HL-60 (cell line): ENCODE measurements at places on chromosomes 12 and 14.
A peak's percentile ranks its signal among the peaks of the same experiment; 100 is the strongest.

DNA sequence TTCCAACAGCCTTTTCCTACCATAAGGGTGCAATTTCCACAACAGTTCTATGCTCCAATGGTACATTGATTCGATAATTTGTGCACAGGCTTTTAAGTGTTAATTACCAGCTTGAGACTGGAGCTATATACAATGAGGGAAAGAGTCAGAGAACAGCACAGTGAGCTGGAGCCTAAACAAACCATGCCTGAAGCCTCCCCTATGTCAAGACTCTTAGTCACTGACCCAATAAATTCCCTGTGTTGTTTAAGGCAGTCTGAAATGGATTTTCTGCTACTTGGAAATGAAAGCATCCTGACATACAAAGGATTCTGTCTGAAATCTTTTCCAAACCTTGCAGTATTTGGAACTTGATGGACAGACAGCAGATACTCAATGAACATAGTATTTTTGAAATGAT, 149.0 kb downstream of the EFCAB11 start:
- DNase-seq = no peak

DNA sequence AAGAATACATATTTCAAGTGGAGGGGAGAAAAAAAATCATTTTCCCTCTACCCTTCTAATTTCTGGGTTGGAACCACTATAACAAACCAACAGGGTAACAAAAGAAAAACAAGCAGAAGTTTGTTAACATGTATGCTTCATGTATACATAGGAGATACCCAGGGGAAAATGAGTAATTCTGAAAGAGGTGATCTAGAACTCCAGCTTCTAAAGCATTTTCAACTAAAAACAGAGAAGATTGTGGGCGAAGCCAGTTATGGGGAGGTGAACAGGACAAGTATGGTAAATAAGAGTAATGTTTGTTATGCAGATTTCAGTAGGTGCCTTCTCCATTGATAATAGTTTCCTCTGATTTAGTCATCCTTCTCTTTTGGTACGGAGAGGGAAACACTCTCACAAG, 16.7 kb downstream of the FNTB start:
- no peak for DNase-seq

DNA sequence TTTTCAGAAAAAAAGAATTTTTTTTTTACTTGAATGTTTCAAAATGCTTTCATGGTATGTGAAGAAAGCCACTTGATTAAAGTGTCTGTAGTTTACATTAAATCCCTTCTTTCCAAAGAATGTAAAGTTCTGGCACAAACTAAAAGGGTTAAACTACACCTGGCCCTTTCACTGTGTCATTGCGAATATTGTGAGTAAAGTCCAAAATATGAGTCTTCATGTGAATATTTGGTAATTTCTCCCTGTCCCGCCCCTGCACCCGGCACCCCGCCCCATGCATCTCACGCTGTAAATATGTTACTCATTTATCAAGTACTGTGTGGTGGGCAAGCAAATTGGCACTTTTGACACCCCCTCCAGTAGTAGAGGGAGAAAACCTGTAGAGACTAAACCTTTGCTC, 274.7 kb downstream of the TTC6 start:
- no peak for DNase-seq

- DNase-seq = no peak
Measured at GRCh38 chr12:80868576-80868975, 69.2 kb downstream of the LIN7A start.

DNA sequence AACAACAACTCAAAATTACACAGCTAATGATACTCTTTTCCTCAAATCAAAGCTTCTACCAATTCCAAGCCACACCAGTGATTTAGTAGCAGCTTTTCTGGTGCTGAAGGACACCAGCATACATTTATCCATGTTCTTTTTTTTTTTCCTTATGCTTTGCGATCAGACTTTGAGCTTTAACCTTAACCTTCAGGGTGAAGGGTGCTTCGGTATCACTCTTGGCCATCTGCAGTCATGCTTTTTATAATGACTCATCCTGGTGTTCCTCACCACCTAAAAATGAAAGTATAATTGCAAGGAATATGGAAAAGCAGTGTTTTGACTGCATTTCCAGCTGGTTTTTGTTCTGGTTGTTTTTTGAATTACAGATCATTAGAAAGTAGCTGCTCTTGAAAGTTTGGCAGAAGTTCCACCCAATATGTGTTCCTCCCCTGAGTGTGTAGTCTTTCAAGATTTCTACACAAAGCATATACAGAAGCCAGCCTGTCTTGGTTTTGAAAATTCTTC, 1.3 kb upstream of the SLC41A2 start:
- DNase-seq = no peak

DNA sequence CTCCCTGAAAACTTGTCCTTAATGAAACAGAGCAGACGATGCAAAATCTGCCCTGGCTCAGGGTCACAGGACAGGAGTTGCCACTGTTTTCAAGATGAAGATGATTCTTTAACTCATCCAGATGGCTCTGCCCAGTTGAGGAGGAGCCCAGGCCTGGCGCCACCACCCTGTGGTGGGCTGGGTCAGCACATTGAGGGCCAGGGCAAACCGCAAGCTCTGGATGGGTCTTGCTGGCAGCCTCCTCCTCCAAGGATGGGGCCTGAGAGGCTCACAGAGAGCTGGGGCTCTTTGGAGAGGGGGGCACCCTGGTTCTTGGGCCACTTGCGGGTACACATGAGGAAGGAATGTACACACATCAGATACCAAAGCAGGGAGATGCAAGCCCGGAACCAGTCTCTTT, 158.2 kb downstream of the NUAK1 start:
- DNase-seq = no peak

GRCh38 chr14:63186453-63186852, 17.8 kb upstream of the RHOJ start:
- DNase-seq = no peak

DNA sequence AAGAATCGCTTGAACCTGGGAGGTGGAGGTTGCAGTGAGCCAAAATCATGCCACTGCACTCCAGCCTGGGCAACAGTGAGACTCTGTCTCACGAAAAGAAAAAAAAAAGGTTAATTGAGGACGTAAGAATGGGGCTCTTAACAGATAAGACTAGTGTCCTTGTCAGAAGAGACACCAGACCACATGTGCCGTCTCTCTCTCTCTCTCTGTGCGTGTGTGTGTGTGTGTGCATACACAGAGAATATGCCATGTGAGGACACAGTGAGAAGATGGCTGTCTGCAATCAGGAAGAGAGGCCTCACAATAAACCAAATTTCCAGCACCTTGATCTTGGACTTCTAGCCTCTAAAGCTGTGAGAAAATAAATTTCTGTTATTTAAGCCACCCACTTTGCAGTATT, 11.7 kb upstream of the ERC1 start:
- DNase-seq = no peak

DNA sequence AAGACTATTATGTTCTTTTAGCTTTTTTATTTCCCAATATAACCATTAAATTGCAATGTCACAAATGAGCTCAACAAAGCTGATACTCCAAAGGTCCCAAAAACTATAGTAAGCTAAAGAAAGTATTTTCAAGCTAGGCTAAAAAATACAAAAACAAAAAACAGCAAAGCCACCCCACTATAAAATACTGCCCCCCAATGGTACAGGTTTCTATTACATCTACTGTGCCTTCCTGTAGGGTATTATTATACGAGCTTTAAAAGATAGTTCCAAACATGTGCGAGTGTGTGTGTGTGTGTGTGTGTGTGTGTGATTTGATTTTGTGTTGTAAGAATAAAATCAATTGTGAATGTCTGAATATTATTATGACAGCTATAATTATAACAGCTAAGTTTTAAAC, 1.1 kb downstream of the IFNG start:
- DNase-seq = no peak

GRCh38 chr12:48688836-48689235, 6.8 kb upstream of the KANSL2 start:
- DNase-seq = no peak

DNA sequence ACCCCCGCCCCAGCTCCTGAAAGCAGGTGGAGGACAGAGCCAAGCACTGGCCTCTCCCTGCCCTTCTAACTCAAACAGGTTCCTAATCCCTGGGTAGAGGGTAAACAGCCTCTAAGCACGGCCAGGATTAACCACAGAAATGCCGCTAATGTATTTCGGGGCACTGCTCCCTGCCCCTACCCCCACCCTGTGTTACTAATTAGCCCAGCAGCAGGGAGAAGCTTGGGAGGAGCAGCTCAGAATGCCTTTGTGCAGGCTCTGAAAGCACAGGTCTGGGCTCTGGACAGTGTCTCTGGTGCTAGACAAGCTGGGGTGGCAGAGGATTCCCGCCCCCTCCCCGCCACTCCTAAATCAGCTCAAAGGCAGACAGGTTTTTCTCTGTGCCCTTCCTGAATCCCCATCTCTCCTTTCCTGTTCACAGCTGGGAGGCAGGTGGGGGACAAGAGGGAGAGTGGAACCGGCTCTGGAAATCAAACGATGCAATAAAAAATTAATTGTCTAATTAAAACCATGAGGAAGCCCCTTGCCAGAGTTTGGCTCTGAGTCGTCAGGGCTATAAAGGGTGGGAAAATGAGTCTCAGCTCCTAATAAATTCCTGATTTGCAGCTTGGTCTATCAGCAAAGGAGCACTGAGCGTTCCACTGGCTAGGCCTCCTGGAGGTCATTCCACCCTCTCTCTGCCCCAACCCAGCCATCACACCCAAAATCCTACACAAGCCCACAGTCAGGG, 53.0 kb downstream of the SMUG1 start:
- DNase-seq = no peak

DNA sequence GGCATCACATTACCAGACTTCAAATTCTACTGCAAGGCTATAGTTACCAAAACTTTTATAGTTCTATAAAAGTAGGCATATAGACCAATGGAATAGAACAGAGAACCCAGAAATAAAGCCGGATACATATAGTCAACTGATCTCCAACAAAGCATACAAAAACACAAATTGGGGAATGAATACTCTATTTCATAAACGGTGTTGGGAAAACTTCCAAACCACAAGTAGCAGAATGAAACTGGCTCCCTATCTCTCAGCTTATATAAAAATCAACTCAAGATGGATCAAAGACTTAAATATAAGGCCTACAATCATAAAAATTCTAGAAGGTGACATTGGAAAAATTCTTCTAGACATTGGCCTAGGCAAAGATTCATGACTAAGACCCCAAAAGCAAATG, 187.9 kb upstream of the PLXNC1 start:
- no peak for DNase-seq

- no peak for DNase-seq
Measured at GRCh38 chr12:67804168-67804567, 155.6 kb downstream of the DYRK2 start.

DNA sequence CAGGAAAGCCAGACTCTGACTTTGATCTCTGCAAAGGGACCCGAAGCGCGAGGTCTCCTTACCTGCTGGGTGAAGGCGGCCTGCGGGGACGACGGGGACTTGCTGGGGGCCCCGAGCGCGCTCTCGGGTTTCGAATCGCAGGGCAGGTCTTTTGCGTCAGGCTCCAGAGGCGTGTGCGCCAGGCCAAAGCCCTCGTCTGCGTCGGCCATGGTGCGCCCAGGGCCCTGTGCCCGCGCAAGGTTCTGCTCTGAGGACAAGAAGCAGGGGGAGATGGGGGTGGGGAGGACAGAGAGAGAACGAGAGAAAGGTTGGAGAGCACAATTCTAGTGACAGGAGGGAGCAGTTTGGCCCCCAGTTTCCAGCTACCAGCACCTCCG, 2.3 kb downstream of the TBX5 start:
- no peak for DNase-seq

DNA sequence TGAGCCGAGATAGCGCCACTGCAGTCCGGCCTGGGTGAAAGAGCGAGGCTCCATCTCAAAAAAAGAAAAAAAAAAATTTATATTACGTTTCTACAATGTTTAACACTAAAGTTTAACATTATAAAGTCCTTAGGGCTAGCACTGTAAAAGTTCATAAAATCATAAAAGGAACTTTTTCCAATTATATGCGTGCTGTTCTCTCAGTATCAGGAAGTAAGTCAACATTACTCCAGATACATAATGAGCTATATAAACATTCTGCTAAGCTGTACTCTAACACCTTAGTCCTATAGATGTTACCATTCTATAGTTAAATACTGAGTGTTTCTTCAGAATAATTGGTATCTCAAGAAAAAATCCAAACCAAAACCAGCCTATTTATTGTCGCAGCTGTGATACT, 32.6 kb downstream of the SLC41A2 start:
- DNase-seq = no peak

- DNase-seq = no peak
Measured at GRCh38 chr14:76055330-76055729, 69.8 kb downstream of the IFT43 start.

DNA sequence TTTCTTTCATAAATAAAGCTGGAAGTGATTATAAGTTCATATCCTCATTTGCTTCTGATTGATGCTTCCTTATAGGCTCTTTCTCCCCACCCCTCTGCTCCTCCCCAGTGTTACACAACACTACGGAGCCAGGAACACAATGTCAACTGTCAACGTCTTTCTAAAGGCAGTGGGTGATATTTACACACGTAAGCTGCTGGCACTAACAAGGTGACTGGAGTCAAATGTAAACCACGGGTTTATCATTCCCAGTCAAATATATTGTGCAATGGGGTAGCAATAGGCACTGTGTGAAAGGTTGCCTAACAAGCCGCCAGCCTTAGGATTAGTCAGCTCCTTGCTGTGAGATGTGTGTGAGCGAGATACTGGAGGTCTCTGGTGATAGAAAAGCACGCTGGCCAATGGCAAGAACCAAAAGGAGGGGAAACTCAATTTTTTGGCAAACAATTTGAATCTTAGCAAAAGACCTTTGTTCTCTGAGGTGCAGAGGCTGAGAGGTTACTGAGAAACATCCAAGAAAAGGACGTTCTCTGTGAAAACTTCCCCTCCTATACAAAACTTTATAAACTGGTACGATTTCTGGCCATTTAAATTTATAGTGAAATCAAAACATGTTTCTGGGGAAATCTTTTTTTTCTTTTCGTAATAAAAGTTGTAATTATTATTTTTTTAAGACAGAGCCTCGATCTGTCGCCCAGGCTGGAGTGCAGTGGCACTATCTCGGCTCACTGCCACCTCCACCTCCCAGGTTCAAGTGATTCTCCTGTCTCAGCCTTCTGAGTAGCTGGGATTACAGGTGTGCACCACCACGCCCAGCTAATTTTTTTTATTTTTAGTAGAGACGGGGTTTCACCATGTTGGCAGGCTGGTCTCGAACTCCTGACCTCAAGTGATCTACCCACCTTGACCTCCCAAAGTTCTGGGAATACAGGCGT, 22.3 kb upstream of the HECTD1 start:
- peak; percentile 100 for DNase-seq
